ENCODE measurements at places on chromosomes 12 and 14. TPM values are rescaled to one million over a fixed set of nuclear protein-coding genes. Genes with fewer than 3 reads are reported as not detected.

DNA sequence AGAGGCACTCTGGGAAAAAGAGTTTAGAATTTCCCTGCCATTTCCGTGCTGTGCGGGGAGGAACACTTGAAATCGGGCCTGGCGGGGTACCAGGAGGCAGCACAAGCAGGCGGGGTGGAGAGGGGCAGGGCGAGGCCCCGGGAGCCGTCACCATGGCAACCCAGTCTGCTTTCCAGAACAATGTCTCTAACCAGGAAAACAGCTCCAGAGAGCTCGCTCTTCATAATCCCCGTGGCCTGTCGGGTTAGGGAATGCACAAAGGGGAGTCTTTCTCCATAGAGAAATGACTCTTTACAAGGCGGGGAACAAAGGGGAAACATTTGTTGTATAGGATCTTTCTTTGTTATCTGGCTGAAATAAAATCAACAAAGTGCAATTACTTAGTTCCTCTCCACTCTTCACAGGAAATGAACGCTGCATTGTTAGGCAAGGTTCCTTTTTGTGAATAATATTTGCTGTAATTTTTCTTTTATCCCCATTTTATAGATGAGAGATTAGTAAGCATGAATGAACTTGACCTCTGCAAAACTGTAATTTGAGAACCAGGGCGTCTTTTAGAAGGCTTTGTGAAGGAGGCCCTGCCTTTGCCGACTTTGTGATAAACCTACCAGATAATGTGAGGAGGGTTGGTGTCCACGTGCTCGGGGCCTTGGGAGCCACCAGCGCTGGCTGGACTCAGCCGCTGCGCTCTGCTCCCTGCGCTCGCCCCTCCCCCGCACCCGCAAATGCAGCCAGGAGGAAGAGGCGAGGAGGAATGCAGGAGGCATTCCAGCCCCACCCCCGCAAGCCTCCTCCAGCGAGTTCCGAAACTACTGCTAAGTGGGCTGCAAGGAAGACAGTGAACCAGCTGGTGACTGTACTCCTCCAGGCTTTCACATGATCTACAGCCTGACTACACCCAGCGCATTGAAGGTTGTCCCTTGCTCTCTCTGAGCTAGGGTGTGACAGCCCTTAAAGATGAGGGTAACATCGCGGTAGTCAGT lies 105.2 kb upstream of the ATF7IP start:
- DNase-seq: peak; percentile 74

GRCh38 chr12:101746661-101747060 lies 7.4 kb upstream of the SYCP3 start:
- DNase-seq: no peak

- peak; percentile 56 for DNase-seq
Measured at GRCh38 chr12:7142056-7142644, 12.0 kb downstream of the CLSTN3 start.

DNA sequence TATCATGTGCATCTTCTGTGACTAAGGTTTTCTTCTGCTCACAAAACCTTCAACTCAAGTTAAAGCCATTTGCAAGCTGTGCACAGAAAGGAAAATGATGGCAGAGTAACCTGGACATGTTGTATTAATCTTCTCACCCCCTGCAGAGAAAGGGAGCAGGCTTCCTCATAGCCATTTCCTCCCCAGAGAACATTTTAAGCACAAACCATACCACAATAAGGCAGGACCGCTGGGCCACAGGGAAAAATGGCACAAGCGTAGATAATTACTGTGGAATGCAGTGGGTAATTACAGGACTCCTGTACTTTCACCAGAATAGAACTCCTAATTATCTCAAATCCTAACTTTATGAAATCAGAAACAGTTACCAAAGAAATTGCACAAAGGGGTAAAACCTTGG lies 215.7 kb downstream of the KIF21A start:
- no peak for DNase-seq

GRCh38 chr12:11811008-11811407 lies 161.5 kb downstream of the ETV6 start:
- no peak for DNase-seq

DNA sequence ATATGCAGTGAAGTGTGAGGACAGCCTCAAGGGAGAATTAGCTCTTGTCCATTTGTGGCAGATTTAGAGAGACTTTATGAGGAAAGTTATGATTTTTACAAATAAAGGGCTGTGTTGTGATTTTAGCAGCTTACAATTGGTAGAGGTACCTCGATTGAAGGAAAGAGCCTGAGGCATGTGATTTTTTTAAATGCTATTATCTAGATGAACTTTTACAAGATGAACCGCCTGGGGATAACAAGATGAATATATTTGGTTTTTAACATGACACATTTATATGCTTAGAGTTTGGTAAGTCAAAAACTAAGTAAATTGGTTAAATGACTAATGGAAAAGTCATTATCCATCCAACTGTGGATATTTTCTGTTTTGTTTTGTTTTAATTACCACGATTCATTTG lies 52.6 kb downstream of the AEBP2 start:
- no peak for DNase-seq

The RAPGEF3 gene
- 64.7 TPM for total RNA-seq

The MUCL1 gene
- not detected for total RNA-seq
